ENCODE measurements at places on chromosomes 13 and 19. TPM values are rescaled to one million over a fixed set of nuclear protein-coding genes. Genes with fewer than 3 reads are reported as not detected.

GRCh38 chr19:17424743-17425365 lies 5.0 kb downstream of the MVB12A start:
- H3K27ac ChIP-seq = no peak overlapping the region
- H3K4me1 ChIP-seq = peaks cover 5% of the 10 kb centered on the region
- H3K27me3 ChIP-seq = no peaks in the 10 kb centered on the region
- peak overlapping the region; percentile 54 for H3K4me3 ChIP-seq

DNA sequence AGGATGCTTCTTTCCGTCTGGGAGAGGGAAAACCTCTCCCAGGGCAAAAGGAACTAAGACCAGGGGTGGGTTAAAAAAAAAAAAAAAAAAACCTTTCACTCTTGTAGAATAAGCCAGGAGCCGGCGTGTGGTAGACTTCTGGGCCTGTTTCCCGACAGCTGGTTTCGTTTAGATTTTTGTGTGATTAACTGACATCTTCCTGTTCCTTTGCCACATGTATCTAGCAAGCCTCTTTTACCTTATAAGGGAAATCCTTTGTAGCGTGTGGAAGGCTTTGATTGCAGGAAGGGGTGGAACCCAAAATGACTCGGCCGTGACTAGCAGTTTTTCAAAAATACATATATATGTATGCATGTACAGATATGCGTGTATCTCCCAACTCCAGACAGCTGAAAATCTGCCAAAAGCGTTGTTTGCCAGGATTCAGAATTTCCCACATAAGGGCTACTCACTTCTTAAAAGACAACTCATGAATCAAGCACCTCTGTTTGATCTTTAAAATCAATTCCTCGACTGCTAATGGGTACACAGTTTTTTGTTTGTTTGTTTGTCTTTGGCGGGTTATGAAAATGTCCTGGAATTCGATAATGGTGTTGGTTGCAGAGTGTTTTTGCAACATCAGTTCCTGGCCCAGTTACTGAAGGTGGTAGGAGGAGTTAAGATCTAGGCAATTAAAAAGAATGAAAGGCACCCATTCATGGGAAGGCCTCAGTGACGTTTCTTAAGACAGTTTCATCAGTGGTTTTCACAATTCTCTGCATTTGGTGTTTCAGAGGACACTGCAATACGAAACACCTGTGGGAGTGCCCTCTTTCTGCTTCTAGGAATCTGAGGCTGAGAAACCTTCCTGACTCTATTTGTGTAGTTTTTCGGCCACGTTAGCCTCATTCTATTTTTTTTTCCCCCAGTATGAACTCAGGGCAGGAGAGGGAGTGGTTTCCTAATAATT lies 2.7 kb downstream of the TPM4 start:
- peak overlapping the region; percentile 98 for H3K27ac ChIP-seq
- peaks cover 33% of the 10 kb centered on the region for H3K4me1 ChIP-seq
- H3K4me3 ChIP-seq = peak overlapping the region; percentile 93
- no peak for DNase-seq
- peaks cover 32% of the 10 kb centered on the region for H3K36me3 ChIP-seq
- no peaks in the 10 kb centered on the region for H3K27me3 ChIP-seq

DNA sequence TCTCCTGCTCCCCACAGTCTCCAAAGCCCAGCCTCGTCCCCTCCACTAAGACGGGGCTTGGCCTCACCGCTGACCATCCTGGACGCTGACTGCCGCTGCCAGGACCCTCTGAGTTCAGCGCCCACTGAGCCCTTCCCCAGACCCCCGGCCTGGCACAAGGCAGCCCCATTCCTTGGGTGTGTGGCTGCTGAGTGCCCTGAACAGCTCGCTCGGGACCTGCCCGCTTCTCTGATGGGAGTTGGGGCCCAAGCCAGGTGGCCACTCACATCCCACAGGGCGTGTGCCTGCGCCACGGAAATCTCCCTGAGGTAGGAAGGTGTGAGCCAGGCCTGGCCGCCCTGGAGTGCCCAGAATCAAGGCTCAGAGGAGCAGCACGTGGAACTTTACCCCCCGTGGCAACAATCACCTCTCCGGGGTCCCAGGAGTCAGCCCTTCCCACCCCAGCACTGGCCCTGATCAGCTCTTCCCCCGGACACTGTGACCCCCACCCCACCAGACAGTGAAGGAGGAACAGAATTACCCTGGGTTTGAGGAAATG lies 20.8 kb downstream of the C13orf46 start:
- H3K27ac ChIP-seq = no peak overlapping the region
- DNase-seq = no peak
- H3K36me3 ChIP-seq = no peaks in the 10 kb centered on the region
- H3K4me3 ChIP-seq = no peak overlapping the region

DNA sequence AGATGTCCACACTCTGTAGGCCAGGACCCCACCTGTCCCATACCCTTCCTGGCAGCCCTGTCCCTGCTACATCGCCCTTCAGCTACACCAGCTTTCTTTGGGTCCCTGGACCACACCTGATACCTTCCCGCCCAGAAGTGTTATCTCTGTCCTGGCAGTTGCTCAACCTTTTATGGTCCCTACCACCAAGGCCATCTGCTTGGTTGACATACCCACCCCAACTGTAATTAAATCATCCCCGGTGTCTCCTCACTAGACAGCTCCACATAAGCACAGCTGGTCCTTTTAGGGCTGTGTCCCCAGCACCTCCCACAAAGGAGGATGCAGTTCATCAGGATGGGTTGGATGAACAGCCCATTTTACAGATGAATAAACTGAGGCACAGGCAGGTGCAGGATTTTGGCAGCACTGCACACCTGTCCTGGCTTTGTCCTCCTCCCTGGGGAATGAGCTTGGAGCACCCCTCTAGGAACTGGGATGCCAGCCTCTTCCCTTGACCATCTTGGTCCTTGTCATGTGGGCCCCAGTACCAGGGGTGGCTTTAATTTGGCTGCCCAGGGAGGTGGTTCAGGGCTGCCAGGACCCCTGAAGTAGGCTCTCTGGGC lies 12.9 kb downstream of the NACC1 start:
- no peak for DNase-seq
- no peak overlapping the region for H3K4me3 ChIP-seq
- no peaks in the 10 kb centered on the region for H3K27me3 ChIP-seq
- peaks cover 8% of the 10 kb centered on the region for H3K36me3 ChIP-seq

- H3K36me3 ChIP-seq = peaks cover 42% of the 10 kb centered on the region
- H3K27ac ChIP-seq = no peak overlapping the region
- H3K4me3 ChIP-seq = no peak overlapping the region
- no peaks in the 10 kb centered on the region for H3K27me3 ChIP-seq
Measured at GRCh38 chr13:79341202-79341601, 64.9 kb downstream of the RBM26 start.

GRCh38 chr19:50293263-50294004 lies 35.7 kb downstream of the KCNC3 start:
- H3K27ac ChIP-seq = no peak overlapping the region
- H3K4me3 ChIP-seq = no peak overlapping the region
- H3K27me3 ChIP-seq = no peaks in the 10 kb centered on the region
- no peaks in the 10 kb centered on the region for H3K4me1 ChIP-seq

Gene IGLON5
- 18.0 TPM for total RNA-seq

Gene ZNF211
- 15.2 TPM for total RNA-seq

Gene POSTN
- 295 TPM for total RNA-seq

Gene MEDAG
- total RNA-seq = 0.36 TPM
